ENCODE measurements at places on chromosomes 2 and 18.

DNA sequence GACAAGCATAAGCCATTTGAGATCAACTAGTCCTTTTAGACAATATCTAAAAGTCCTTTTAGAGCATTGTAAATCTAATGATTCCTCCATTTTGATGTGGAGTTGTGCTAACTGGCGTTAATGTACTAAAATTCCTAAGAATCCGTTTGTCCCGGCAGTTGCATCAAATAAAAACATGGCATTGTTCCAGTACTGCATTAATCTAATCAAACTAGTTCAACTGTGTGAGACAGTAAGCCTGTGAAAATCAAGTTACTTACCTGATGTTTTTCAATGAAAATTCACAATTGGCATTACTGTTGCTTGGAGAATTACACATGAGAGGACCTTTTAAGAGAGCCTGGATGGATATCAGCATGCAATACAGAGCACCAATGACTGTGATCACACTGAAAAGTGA is 13.3 kb downstream of the TM4SF20 start:
- no peak for DNase-seq

DNA sequence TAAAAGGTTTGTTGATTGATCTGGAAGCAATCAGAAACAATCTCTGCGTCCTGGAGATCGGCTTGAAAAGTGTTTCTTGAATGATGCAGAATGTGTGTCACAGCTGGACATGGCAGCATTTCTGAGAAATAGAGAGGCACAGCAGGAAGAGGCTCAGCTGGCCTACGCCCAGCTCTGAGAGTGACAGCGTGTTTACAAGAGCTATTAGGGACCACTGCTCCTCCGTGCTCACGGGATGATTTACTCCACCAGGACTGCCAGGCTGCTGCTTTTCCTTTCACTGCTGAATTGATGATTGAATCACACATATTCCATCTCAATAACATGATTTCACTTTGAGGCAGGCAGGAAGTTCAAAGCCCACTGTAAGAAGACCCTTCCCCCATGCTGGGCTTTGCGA is 62.8 kb downstream of the GALNT14 start:
- DNase-seq: no peak

GRCh38 chr2:65661980-65662653 is 229.7 kb upstream of the SPRED2 start:
- no peak for DNase-seq

GRCh38 chr2:88950010-88950409 is 258.5 kb downstream of the RPIA start:
- DNase-seq: no peak

DNA sequence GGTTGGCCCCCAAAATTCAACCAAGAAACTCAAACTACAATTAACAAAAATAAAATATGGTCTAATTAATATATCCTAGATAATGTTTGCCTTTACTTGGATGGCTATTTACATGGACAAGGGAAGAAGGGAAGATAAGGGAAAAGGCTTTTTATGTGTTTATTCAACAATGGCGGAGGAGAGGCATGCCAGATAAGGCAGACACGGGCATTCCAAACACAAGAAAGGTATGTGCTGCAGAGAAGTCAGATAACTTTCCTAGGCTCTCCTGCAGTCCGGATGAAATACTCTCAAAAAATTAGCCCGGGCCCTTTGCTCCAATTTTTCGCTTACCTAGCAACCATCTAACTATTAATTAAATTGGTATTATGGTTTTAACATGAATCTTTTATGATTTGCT is 5.1 kb upstream of the TTR start:
- DNase-seq: no peak

DNA sequence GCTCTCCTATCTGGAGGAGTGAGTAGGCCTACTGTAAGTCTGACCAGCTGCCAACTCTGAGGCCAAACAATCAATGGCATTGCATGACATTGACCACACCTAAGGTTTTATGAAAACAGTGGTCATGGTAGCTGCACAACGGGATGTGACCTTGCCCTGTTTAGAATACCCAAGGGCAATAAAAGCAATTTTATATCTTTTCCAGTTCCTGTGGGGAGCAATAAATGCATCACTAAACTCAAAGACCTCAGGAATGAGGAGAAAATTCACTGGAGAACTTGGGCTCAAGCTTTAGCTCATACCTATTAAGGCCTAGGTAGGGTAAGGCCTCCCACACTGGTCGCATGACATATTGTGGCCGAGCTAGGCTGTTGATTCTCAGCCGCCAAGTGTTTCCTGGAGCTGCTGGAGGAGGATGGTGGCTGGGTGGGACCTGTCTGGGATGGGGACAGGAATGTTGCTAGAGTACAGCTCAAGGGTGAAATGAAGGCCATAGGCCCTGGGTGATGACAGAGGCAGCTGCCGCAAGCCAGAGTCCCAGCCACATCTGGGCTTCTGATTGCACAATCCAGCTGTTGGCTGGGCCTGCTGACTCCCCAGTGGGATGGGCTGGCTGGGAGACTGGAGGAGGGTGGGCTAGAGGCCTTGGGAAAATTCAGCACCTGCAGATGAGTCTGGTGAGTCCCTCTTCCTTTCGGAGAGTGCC is 313.7 kb downstream of the CYP26B1 start:
- no peak for DNase-seq

DNA sequence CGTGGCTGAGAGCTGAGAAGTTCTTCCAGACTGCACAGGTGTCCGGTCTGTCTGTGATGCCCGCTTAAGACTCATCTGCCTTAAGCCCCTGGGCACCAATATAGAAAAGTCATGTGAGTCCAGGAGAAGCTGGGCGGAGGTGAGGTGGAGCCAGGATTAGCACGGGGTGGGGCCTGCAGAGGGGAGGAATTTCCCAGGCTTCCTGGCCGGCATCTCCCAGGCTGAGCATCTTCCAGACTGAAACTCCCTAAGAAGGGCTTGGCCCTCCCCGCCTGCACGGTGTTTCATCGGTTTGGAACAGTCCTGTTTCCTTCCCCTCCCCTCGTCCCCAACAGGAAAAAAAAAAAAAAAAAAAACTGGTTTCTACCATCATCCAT is 270.3 kb downstream of the ATAD2B start:
- DNase-seq: no peak

DNA sequence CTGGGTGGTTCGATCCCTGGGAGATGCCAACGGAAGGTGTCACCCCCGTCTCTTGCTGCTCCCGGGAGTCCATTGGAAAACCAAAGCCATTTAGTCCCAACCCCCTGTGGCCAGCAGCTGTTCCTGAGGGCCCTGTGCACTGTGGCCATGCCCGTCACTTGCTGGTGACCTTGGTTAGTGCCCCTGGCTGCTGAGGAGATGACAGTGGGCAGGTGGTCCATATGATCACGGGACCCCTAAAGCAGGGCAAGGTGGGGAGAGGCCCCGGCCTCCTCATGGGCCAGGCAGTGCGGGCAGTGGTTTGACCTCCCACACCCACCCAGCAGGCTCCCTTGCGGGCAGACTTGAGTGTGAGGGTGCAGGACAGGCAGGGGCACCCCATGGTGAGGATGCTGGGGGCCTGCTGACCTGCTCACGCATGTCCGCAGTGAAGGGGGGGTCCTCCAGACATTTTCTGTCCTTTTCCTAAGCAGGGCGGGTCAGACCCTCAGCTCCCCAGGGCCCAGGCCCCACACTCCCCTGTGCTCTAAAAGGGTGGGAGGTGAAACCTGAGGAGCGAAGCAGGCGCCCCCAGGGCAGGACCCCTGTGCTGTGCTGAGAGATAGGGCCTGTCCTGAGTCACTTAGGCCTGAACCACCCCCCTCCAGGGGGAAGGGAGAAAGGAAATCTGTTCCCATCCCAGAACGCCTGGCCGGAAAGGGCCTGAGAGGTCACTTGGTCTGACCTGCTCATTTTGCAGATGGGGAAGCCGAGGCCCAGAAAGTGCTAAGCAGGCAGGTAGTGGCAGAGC is 6.8 kb downstream of the ITM2C start:
- no peak for DNase-seq

- no peak for DNase-seq
Measured at GRCh38 chr18:24089076-24089475, 49.8 kb upstream of the CABYR start.

DNA sequence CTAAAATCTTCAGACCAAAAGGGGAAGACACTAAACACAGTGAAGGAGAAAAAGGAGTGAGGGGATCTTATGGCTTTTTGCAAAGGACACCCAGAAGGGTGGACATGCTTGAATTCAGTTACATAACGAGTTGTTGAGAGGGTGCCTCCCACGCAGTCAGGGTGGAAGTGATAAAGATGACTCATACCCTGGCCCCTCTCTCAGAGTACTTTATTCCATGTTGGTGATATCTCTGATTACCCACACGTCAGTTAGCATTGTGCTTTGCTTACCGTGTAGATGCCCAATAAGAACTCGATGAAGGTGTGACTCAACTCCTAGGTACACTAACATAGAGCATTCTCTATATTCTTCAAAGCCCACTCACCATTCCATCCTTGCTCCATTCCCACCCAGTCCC is 44.4 kb downstream of the EN1 start:
- DNase-seq: no peak

- DNase-seq: no peak
Measured at GRCh38 chr2:39413063-39413737, 23.9 kb downstream of the MAP4K3 start.

GRCh38 chr18:23887493-23887892 is 127.1 kb upstream of the TTC39C start:
- no peak for DNase-seq

GRCh38 chr2:112062894-112063293 is 7.8 kb downstream of the TMEM87B start:
- no peak for DNase-seq

DNA sequence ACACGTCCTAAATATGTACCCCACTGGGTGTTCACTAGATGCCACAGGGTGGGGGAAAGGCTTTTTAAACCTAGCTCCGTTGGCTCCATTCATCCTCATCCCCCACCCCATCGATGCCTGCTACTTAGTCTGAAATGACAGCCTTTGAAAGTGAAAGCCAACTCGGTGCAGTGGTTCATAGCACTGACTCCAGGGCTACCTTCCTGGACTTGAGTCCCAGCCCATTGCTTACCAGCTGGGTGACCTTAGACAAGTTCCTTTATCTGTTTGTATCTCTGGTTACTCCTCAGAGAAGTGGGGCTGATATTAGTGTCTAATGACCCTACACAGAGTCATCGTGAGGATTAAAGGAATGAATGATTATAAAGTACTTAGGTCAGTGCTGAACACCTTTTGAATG is 24.4 kb downstream of the EHD3 start:
- DNase-seq: no peak

DNA sequence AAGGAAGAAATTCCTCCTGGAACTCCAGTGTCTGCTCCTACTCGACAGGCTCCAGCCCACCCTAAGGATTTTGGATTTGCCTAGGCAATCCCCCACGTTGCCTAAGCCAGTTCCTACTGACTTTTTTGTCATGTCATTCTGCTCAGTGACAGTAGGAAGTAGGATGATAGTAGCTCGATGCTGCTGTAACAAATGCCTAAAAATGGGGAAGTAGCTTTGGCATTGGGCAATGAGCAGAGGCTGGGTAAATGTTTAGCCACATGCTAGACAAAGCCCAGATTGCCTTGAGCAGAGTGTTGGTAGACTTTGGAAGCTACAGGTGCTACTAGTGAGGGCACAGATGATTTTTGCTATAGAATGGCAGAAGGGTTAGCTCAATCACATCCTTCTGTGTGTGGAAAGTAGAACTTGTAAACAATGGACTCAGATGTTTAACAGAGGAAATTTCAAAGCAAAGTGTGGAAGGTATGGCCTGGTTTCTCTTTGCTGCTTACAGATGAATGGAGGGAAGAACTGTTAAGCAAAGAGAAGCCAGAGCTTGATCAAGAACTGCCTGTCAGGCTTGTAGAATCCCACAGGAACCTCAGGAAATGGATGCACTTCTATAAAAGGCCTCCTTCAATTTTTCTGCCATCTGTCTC is 154.8 kb downstream of the RNF144A start:
- no peak for DNase-seq

DNA sequence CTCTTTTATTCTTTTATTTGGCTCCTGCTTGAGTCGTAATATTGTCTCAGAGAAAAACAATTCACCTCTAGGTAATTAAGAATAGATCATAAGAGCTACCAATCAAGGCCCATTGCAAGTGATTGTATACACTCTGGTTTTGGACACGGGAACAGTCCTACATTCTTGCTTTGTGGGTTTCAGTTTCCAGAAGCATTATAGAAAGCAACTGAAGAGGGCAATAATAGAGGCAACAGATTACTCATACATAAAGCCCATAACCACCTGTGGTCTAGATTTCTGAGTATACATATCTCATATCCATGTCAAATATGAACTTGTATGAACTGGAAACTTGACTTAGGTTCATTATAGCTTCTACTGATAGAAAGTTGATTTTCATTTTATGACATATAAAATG is 65.4 kb downstream of the DIS3L2 start:
- DNase-seq: no peak

GRCh38 chr18:72738136-72738535 is 129.7 kb downstream of the NETO1 start:
- DNase-seq: peak; percentile 7

- DNase-seq: peak; percentile 46
Measured at GRCh38 chr2:33477473-33478468, 1.3 kb downstream of the RASGRP3 start.

- no peak for DNase-seq
Measured at GRCh38 chr18:12621742-12622306, 36.1 kb downstream of the SPIRE1 start.

DNA sequence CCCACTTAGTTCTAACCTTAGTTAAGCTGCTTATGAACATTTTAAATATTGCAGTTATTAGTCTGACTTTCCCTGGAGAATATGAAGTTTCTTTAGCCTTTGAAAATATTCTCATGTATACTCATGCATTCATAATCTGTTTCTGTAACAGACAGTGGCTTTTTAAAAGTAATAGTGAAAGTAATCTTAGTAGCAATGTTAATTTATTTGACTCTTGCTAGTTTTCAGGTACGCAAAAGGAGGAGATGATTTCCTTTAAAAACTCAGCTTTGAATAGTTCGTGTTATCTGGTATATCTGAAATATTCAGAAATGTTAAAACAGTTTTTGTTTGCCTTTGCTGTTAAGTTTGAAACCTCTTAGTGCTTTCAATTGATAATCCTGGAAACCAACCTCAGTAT is 3.8 kb downstream of the ANKRD12 start:
- no peak for DNase-seq

DNA sequence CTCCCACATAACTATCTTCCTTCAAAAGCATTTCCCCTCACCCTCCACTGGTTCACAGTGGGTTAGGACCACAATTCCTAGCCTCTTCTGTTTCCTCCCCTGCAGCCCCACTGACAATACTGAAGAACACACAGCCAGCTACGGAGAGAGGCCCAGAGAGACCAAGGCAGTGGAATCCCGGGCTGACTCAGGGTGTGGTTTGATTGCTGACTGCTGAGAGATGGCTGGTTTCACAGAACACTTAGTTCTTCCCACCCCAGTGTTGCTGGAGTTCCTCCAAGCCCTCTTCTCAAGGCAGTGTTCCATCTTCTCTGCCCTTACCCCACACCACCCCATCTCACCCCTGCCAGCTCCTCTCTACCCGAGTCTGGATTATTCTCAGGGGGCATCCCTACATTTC is 43.3 kb upstream of the ZFP36L2 start:
- DNase-seq: no peak

- peak; percentile 66 for DNase-seq
Measured at GRCh38 chr18:11149441-11150270, at the start of gene PIEZO2. Gene PIEZO2, minus strand, starts transcription at chr18:11149569. Its CDS starts 981 bp downstream, at chr18:11148588.

DNA sequence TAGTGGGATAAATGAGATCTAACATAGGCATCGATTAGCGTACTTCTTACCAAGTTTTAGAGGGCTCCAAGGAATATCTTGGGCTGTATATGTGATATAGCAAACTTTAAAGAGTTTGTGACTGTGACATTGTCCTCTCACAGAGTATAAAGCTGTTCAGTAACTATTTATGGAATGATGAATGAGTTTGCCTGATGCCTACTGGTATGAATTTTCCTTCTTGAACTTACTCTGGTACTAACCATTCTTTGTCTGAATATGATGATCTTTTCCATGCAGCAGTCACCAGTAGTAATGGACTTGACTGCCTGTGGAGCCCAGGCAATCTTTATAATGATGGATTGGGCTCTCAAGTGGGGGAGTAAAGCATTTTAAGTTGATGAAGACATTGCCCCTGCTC is 120.5 kb downstream of the PARD3B start:
- no peak for DNase-seq
